ENCODE measurements at places on chromosomes 13 and 19. TPM values are rescaled to one million over a fixed set of nuclear protein-coding genes. Genes with fewer than 3 reads are reported as not detected.

DNA sequence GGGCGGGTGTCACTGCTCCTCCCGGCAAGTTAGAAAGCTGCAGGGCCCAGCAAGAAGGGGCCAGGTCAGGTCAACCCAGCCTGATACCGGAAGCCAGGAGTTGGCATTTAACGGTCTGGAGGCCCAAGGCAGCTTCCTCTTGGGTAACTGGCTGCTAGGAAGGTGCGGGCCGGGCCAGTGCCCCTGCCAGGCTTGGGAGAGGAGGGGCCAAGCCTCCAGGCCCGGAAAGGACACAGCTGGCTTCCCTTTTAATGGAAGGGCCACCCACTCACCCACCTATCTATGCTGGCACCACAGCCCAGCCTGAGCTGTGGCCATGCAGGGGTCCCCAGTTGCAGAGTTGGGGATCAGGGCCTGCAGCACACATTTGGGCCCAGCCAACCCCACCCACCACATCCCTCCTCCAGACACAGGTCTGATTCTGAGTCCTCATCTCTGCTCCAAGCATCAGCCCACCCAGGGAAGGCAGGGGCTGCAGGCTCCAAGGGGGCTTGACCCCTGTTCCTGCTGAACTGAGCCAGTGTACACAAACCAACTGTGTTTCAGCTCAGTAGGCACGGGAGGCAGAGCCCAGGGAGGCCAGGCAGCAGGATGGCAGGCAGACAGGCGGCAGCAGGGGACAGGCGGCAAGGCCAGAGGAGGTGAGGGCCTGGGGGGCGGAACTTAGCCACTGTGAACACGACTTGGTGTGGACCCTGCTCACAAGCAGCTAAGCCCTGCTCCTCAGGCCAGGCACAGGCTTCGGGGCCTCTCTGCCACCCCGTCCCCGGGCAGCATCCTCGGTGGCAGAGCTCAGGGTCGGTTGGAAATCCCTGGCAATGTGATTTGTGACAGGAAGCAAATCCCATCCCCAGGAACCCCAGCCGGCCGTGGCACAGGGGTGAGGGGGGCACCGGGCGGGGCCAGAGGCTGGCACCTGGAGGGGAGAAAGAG lies 40.8 kb downstream of the ZSWIM4 start:
- H3K4me3 ChIP-seq, result no peak overlapping the region
- peaks cover 27% of the 10 kb centered on the region for H3K36me3 ChIP-seq
- no peaks in the 10 kb centered on the region for H3K27me3 ChIP-seq
- H3K27ac ChIP-seq, result peak overlapping the region; percentile 97

The DLL3 gene
- 4.7 TPM for polyA plus RNA-seq

DNA sequence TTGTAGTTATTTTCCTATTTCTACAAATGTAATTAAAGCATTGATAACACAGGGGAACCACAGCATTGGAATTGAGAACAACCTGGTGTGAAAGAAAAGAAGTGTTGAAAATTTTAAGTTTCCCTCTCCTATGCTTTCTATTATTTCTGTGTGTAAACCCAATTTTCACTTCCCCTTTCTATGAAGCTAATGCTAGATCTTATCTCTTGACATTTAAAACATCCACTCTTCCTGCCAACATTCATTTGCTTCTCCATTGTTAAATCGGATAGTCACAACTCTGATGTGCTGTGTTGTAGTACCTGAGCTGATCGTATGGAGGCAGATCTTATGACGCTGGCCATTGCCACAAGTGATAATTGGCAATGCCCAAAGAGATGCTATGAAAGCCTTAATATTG lies 203.0 kb downstream of the ITGBL1 start:
- no peak overlapping the region for H3K27ac ChIP-seq
- DNase-seq, result no peak
- H3K27me3 ChIP-seq, result no peaks in the 10 kb centered on the region

The STOML3 gene
- polyA plus RNA-seq, result not detected

The FUT2 gene
- not detected for polyA plus RNA-seq

The RNF225 gene
- polyA plus RNA-seq, result 0.13 TPM

DNA sequence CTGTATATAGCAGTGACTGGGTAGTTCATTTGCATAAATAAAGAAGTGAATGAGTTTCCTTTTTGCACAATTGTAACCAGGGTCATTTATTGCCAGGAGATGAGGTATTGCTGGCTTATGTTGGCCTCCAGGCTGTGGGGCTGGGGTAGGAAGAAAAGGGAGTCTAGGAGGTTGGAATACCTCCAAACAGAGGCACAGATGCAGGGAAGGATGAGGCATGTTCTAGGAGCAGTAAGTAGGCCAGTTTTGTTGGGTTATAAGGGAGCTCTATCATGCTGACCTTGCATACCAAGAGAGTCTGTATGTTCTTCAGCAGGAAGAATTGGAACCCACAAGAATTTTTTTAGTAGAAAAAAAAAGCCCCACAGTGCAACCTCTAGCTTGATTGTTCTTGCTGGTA lies 17.2 kb upstream of the CYSLTR2 start:
- H3K27ac ChIP-seq, result no peak overlapping the region
- no peak for DNase-seq
- no peaks in the 10 kb centered on the region for H3K27me3 ChIP-seq
- no peak overlapping the region for H3K4me3 ChIP-seq

The RASIP1 gene
- polyA plus RNA-seq, result 0.41 TPM

DNA sequence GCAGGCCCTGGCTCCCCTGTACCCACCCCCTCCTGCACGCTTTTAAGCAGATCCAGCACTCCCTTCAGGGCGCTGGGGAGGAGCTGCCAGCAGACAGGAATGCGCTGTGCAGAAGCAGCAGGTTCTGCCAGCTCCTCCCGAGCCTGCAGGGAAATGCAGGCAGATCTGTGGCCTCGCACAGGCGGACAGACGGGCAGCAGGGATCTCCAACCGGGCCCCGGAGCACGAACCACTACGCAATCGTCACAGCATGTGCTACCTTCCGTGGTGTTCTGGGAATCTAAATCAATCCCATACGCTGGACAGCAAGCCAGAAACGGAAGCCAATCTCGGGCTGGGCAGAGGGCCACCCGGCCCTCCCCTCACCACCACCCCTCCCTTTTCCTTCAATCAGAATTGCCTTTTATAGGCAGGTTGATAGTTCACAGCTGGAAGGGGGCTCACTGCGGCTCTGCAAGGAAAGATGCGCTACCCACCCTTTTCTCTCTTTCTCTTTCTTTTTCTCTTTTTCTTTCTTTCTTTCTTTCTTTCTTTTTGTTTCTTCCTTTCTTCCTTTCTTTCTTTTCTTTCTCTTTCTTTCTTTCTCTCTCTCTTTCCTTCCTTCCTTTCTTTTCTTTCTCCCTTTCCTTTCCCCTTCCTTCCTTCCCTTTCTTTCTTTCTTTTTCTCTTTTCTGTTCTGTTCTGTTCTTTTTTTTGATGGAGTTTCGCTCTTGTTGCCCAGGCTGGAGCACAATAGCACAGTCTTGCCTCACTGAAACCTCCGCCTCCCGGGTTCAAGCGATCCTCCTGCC lies 99.9 kb downstream of the GNG7 start:
- peak overlapping the region; percentile 47 for H3K27ac ChIP-seq

DNA sequence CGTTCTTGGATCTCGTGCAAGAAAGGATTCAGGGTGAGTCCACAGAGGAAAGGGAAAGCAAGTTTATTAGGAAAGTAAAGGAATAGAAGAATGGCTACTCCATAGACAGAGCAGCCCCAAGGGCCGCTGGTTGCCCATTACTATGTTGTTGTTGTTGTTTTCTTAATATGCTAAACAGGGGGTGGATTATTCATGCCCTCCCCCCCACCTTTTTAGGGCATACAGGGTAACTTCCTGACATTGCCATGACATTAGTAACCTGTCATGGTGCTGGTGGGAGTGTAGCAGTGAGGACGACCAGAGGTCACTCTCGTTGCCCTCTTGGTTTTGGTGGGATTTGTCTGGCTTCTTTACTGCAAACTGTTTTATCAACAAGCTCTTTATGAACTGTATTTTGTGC lies 29.1 kb upstream of the PCDH9 start:
- H3K36me3 ChIP-seq, result no peaks in the 10 kb centered on the region
- no peak for DNase-seq
- H3K4me3 ChIP-seq, result no peak overlapping the region
- H3K27me3 ChIP-seq, result no peaks in the 10 kb centered on the region
- no peaks in the 10 kb centered on the region for H3K4me1 ChIP-seq

The OVOL3 gene
- not detected for polyA plus RNA-seq

GRCh38 chr13:113550453-113550852 lies 34.1 kb upstream of the TFDP1 start:
- no peak overlapping the region for H3K4me3 ChIP-seq
- no peaks in the 10 kb centered on the region for H3K27me3 ChIP-seq
- DNase-seq, result no peak
- peaks cover 41% of the 10 kb centered on the region for H3K36me3 ChIP-seq
- H3K4me1 ChIP-seq, result no peaks in the 10 kb centered on the region
- H3K27ac ChIP-seq, result no peak overlapping the region

Measured in SK-N-SH (cell line).